Naive thymus-derived CD8-positive, alpha-beta T cell (primary cell): ENCODE measurements at places on chromosomes 1 and 21. TPM values are rescaled to one million over a fixed set of nuclear protein-coding genes. Genes with fewer than 3 reads are reported as not detected.
A peak's percentile ranks its signal among the peaks of the same experiment; 100 is the strongest.

Gene IFI44
- total RNA-seq = 27.9 TPM

DNA sequence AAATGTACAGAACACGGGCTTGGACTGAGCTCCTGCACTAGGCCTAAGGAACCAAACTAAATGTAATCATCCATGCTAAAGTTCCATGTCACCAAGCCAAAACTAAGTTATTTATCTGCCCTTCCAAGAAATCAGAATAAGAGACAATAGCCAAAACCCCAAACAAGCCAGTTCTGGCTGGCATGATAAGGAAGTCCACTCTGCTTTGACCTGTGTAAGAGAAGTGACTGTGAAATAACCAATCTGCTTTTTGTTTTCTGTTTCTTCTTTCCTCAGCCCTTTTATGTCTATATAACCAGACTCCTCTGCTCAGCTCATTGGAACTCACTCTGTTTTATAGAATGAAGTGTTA, 15.1 kb downstream of the PLPPR5 start:
- DNase-seq = no peak

Gene LDLRAD1
- not detected for total RNA-seq

DNA sequence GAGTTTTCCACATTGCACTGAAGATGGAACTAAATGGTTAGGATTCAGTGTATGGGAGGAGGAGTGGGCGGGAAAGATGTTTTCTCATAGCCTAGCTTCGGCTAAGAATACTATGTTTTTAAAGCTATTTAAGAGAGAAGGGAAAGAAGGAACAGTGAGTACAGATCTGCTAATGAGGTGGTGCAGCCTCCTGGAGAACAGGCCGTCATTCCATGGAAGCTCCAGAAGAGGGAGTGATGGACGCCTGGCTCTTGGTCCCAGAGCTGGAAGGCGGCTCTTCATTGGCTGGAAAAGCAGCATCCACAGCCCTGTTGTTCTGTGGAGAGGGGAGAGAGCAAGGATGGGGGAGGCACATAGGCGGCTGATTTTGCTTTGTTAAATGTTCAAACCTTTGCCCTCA, 6.9 kb downstream of the CAMK1G start:
- DNase-seq = no peak

Gene OPRD1
- total RNA-seq = not detected

DNA sequence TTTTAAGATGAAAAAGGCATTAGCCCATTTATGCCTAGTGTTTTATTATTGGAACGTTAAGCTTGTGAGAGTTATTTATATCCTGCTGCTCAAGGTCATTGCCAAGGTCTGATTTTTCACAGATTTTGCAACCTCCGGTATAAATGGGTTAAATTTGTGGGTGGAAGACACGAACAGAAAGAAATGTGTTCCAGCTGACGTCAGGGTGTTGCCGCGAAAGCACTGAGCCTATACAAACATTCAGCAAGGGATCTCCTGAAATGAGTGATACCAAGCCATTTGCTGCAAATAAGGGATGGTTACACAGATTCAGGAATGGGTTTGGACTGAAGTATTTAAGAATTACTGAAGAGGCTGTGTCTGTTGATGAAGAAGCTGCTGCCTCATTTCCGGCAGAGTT, 32.2 kb downstream of the TMED5 start:
- DNase-seq = no peak

- DNase-seq = no peak
Observed at GRCh38 chr1:221834698-221835513, 93.0 kb upstream of the DUSP10 start.

DNA sequence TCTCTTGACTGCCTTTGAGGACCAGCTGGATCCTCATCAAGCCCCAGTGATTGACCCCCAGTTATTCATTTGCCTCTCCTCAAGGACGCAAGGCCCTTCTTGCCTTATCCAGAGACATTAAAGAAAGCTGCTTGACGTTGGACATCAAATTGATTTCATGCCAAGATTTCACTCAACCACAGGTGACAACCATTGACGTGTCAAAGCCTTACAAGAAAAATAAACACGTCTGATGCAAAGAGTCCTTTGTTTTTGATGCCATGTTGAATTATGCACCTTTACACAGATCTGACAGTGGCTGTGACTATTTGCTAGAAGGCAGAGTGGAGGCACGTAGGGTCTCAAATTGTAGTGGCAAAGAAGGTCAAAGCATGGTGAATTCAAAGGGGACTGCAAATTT, 666.2 kb upstream of the CAMK1G start:
- no peak for DNase-seq

DNA sequence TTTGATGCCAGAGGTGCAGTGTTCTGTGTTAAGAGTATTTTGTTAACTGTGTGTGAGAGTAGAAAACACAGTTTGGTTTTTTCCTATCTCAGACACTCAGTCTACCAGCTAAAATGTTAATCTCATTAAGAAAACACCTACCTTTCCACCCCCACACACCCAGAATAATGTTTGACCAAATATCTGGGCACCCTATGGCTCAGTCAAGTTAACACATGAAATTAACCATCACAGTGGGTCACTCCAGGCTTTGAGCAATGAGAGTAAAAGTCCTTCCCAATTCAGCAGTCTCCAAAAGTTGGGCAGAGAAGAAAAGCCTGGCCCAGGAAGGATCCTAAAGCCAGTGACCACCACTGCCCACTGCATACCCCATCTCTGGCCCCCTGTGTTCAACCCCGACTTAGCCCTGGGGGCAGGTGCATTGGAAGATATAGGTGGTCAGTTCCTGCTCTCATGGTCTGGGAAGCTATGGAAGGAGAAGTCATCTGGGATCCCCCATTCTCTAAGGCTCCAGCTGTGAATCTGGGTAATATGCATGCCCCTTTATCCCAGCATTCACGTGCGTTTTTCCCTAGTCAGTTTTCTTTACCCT, 50.2 kb upstream of the CSF3R start:
- DNase-seq = no peak

Gene RGS13
- total RNA-seq = not detected

GRCh38 chr21:44547656-44548331, 3.5 kb downstream of the KRTAP10-2 start:
- DNase-seq = peak; percentile 67

DNA sequence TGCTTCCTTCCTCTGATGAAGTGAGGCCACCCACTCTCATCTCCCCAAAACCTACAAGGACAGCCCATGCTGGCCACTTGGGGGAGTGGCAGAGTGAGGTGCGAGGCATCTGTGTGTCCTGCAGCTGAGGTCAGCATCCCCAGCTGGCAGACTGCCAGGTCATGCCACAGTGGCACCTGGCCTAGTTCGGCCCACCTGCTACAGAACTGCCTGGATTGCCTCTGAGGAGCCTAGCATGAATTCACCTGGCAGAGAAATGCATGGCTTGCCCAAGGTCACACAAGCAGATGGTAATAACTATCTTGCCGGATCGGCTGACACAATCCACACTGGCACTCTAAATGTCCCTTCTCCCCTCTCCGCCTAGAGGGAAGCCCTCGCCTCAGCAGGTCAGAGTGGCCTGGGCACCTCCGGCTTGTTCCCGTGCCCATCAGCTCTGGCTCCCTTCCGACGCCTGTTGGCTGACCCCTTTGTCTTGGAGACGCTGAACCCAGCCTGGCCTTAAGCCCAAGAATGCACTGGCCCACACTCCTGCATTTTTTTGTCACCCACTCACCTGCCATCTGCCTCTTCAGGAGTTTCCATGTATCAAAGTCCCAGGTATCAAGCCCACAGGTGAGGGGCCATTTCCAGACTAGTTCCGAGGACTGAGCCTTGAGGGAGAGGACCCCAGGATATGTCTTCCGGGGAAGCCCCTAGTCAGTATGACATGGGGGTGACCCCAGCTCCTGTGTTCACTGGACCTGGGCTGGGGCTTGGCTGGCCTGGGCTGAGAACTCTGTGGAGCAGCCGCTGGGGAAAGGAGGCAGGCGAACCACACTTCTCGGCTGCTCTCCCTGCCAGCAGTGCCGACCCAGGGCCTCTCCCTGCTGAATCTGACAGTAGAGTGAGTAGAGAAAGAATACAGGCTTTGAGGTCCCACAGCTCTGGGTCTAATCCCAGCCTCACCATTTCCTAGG, 21.7 kb downstream of the ECE1 start:
- DNase-seq = no peak

Gene FCAMR
- total RNA-seq = not detected

DNA sequence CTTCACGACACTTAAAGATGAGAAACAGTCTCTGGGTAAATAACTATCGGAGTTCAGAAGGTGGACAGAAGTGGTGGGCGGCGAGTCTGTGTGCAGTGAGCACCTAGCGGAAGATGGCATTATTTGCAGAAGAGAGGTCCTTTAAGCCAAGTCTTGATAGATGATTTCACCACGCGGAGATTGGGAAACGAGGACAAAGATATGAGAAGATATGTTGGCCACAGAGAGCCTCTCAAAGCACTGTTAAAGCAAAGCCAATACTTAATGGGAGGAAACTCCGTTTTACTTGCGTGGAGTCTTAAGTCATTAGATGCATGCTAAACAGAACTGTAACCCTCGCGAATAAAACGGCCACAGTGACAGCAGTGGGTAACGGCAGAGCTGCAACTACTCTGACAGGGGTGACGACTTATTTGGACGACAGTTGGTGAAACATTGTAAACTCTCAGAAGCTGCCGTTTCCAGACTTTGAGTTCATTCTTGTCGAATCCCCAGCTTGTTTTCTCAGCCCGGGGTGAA, 577 bp upstream of the CEP350 start:
- peak; percentile 10 for DNase-seq

- DNase-seq = no peak
Observed at GRCh38 chr1:228236744-228237143, 28.9 kb downstream of the OBSCN start.

- DNase-seq = no peak
Observed at GRCh38 chr1:43430831-43431230, 22.9 kb downstream of the HYI start.

Gene RORC
- not detected for total RNA-seq

GRCh38 chr1:14598498-14599182, at the start of gene KAZN:
TSS of gene KAZN (plus strand) at chr1:14598685.
- no peak for DNase-seq

DNA sequence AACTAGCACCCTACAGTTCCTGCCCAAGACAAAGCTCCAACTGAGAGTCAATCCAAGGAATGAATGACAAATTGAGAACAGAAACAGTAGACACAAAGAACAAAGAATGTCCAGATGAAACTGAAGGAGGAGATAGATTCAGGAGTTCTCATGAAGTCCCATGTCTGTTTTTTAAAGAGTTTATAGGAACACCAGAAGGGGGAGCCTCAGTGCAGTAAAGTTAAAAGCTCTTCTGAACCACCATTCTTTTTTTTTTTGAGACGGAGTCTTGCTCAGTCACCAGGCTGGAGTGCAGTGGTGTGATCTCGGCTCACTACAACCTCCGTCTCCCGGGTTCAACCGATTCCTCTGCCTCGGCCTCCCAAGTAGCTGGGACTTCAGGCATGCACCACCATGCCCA, 323.6 kb downstream of the MRPL39 start:
- DNase-seq = no peak

Gene ARHGAP29
- not detected for total RNA-seq

Gene PODN
- total RNA-seq = not detected

DNA sequence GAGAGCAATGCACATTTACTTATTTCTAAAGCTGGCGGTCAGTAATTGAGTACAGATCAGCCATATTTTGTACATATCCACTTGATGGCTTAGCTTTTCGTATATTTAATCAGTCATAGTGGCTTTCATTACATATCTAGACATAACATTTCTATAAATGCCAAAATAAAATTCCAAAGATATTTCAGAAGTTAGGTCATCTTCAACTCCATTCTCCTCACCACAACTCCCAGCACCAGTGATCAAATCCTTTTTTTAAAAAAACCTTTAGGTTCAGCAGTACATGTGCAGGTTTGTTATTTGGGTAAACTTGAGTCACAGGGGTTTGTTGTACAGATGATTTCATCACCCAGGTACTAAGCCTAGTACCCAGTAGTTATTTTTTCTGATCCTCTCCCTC, 53.9 kb upstream of the GNG4 start:
- no peak for DNase-seq

- no peak for DNase-seq
Observed at GRCh38 chr1:94011709-94012595, 102.7 kb upstream of the GCLM start.

- no peak for DNase-seq
Observed at GRCh38 chr1:52916241-52916975, 5.1 kb downstream of the ECHDC2 start.

Gene OR2G6
- not detected for total RNA-seq

DNA sequence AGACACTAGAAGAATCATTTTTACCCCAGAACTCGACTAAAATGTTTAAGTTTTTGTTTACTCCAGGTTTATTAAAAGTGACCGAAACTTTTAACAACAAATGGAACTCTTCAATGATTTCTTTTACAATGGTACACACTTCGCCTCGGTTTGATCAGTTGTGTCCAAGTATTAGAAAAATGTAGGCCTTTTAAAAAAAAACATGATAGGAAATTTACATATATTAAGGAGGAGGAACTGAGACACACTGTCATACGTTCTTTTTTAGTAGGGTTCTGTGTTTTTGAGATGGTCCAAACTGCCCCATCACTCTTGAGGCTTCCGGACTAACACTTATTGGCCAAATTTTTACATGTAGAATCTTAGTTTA, 1.3 kb downstream of the PRDM2 start:
- no peak for DNase-seq

GRCh38 chr1:196376630-196377328, 231.5 kb downstream of the KCNT2 start:
- DNase-seq = no peak

DNA sequence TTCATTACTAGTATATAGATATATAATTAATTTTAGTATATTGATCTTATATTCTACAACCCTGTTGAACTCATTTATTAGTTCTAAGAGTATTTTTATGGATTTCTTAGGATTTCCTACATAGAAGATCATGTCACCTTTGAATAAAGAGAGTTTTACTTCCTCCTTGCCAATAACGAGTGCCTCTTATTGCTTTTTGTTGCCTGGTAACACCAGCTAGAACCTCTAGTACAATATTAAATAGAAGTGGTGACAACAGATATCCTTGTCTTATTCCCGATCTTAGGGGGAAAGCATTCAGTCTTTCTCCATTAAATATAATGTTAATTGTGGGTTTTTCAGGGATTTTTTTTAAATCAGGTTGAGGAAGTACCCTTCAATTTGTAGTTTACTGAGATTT, 40.8 kb downstream of the WNT2B start:
- DNase-seq = no peak

GRCh38 chr1:42427240-42427639, 28.6 kb downstream of the ZMYND12 start:
- DNase-seq = no peak

DNA sequence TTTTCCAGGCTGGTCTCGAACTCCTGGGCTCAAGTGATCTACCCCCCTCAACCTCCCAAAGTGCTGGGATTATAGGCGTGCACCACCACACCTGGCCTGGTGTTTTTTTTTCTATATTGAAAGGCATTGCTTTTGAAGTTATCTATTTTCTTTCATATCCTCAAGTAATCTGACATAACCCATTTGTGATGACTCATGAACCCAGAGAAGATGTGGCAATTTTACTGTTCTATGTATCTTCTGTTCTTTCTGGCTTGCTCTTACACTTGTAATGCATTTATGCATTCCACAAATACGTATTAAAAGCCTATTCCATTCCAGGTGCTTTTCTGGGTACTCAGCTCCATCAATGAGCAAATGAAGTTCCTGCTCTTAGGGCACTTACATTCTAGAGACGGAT, 29.9 kb upstream of the ERRFI1 start:
- no peak for DNase-seq

- DNase-seq = no peak
Observed at GRCh38 chr1:169100208-169100607, 6.3 kb upstream of the ATP1B1 start.

GRCh38 chr21:35032474-35033263, 16.4 kb downstream of the RUNX1 start:
- DNase-seq = no peak
